ENCODE measurements at places on chromosomes 2 and 18. TPM values are rescaled to one million over a fixed set of nuclear protein-coding genes. Genes with fewer than 3 reads are reported as not detected.

GRCh38 chr18:23088310-23088709 lies 47.0 kb upstream of the CABLES1 start:
- ATAC-seq = no peak

DNA sequence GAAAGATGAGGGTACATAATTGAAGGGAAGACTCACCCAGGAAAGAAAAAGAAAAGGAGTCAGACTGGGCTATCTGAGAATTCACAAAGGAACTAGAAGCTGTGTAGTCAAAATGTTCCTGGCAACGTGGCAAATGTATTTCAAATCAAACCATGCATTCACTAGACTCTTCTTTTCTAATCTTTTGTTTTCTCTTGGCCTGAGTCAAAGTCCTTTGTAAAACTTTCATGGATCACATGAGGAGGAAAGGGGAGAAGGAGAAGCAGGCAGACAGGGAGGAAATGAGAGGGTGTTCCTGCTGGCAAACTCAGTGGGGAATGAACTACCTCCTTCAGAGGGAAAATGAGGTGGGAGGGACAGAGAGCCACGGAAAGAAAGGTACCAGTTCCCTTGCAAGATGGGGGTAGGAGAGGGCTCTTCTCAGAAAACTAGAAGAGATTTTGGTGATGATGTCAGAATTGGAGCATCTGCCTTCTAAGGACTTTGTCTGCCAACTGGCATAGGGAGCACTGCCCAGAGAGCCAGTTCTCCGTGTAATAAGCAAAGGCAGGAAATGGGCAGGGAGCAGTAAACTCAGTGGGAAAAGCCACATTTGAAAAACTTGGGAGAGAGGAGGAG lies 51.4 kb downstream of the SLC8A1 start:
- ATAC-seq = no peak

Gene AQP12A
- total RNA-seq = not detected

GRCh38 chr2:102782933-102783332 lies 21.1 kb downstream of the TMEM182 start:
- no peak for ATAC-seq

Gene OXER1
- 0.37 TPM for total RNA-seq

DNA sequence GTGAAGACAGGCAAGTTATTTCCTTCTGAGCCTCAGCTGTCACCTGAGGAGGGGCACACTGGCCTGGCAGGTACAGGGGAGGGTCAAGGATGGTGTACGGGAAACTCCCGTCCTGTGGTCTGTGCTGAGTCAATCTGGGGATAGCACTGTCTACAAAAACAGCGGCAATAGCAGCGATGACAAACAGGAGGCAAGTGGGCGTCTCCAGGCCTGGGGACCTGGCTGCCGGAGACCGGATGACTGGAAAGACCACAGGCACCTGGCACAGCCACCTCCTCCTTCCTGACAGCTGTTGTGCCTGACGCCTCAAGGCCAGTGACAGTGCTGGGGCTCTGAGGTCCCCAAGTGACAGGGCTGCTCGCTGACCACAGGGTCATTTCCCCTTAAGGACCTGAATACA lies 202.1 kb upstream of the HS6ST1 start:
- ATAC-seq = no peak

DNA sequence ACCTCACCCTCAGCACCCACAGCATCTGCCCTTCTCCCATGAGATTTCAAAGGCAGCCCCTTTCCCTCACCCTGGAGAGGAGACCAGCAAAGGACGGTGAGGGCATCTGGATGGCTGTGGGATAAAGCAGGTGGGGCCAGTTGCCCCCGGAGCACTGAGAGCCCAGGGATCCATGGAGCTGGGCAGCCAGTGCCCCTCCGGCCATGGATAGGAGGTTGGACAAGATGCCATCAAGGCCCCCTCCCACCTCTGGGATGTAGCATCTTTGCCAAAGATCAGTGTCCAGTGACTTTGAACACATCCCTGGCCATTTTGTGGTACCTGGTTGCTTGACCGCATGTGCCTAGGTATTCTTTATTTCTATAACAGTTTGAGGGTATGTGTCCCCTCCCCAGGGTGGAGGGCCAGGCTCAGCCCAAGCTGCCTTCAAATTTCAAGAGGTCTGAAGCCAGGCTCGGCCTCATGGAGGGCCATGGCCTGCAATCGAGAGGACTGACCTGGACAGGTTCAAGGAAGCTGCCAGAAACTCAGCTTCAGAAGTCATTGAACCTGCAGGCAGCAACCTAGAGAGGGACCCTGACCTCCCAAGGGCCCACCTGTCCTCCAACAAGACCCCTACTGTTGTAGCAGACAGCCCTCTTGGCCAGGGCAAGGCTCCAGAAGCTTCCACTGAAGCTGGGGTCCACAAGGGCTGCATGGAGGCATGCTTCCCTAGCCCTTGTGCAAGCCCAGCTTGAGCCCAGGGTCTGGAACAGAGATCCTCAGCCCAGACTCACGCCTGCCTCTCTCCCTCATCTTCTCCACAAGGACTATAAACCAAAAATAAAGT lies 55.5 kb upstream of the BIN1 start:
- ATAC-seq = no peak

GRCh38 chr2:143690235-143690634 lies 561.0 kb downstream of the ARHGAP15 start:
- ATAC-seq = no peak

DNA sequence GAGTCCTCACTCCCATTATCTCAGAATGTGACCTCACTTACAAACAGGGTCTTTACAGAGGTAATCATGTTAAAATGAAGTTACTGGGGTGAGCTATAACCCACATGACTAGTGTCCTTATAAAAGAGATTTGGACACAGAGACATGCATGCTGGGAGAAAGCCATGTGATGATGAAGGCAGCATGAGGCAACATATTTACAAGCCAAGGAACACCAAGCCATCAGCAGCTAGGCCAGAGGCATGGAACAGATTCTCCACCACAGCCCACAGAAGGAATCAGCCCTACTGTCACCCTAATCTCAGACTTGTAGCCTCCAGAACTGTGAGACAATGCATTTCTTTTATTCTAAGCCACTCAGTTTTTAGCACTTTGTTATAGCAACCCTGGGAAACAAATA lies 171.9 kb downstream of the EN1 start:
- peak; percentile 67 for ATAC-seq

DNA sequence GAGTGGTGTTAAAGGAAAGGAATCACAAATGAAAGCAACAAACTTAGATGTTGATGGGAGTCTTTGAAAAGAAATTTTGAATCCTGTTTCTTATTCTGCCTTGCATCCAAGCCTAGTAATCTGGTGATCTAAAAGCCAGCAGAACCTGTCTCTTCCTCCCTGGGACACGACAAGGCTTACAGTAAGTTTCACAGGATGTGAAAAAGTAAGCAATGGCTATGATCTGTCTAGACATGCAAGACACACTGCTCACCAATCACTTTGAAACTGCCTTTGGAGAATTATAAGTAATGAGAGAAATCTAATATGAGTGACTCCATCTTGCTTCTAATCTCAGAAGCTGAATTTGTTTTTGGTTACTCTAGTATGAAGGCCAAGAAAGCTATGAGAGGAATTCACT lies 103.7 kb downstream of the KCNH7 start:
- ATAC-seq = no peak

Gene SCYGR1
- total RNA-seq = not detected

DNA sequence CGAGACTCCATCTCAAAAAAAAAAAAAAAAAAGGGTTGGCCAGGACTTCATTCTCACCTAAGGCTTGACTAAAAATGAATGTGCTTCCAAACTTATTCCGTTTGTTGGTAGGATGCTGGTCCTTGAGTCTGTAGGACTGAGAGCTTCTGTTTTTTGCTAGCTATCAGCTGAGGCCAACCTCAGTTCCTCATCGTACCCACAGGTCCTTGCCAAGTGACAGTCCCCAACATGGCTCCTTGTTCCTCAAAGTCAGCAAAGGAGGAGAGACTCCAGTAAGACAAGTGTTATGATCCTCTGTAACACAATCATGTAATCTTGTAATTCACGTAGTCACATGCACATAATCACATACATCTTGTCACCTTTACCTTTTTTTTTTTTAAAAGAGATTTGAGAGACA lies 37.0 kb downstream of the HAUS1 start:
- ATAC-seq = no peak

GRCh38 chr2:2188941-2189340 lies 142.1 kb downstream of the MYT1L start:
- ATAC-seq = no peak

- no peak for ATAC-seq
Observed at GRCh38 chr2:129681788-129682187, 297.7 kb upstream of the RAB6C start.

Gene DSG1
- total RNA-seq = 0.20 TPM

GRCh38 chr2:162887087-162887486 lies 48.5 kb upstream of the KCNH7 start:
- ATAC-seq = no peak

DNA sequence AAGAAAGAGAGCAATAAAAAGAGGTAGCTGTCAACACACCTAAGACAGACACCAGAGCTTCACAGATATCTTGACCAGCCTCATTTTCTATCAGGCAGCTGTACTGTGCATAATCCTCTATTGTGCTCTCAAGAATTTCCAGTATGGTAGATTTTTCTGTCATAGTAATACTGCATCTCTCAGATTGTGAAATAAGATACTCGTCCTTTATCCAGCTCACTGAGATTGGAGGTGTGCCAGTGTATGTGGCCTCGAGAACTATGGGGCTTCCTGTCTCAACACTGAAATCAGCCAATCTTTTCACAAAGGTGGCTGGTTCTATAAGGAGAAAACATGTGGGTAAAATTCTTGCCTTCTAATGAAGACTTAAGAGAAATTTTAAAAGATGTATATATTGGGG lies 88.9 kb downstream of the TTN start:
- ATAC-seq = no peak

Gene GRB14
- total RNA-seq = 0.94 TPM

GRCh38 chr2:56630286-56630685 lies 446.5 kb downstream of the CCDC85A start:
- ATAC-seq = no peak

DNA sequence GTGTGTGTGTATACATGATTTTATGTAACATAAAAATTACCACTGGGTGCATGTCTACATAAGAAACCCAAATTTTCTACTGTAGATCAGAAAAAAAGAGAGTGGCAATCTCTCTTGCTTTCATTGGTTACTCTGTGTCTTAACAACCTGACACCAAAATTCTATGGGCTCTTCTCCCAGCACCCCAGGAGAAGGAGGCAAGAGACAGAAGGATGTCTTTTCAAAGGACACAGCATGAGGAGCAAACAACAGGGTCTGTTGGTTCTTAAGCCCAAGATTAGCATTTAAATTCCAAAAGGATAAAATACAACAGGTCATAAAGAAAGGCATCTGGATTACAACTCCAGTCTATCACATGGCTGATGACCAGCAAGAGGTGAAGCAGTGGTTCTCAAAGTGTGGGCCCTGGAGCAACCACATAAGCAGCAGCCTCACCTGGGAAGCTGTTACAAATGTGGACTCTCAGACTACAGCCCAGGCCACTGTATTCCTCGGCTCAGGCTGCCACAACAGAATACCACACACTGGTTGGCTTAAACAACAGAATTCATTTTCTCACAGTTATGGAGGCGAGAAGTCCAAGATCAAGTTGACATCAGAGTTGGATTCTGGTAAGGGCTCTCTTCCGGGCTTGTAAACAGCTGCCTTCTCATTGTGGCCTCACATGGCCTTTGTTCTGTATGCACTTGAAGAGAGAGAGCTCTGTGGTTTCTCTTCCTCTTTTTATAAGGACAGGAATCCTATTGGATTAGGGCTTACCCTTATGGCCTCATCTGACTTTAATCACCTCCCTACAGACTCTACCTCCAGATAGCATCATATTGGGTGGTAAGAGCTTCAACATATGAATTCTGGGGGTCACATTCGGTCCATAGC lies 79.8 kb upstream of the RNF152 start:
- peak; percentile 13 for ATAC-seq

- ATAC-seq = no peak
Observed at GRCh38 chr2:105645938-105646773, 98.6 kb upstream of the NCK2 start.

Gene CHAC2
- 1.9 TPM for total RNA-seq

Data from gastroesophageal sphincter (tissue), 4 donors.